ENCODE measurements at places on chromosomes 2 and 18.
A peak's percentile ranks its signal among the peaks of the same experiment; 100 is the strongest.

DNA sequence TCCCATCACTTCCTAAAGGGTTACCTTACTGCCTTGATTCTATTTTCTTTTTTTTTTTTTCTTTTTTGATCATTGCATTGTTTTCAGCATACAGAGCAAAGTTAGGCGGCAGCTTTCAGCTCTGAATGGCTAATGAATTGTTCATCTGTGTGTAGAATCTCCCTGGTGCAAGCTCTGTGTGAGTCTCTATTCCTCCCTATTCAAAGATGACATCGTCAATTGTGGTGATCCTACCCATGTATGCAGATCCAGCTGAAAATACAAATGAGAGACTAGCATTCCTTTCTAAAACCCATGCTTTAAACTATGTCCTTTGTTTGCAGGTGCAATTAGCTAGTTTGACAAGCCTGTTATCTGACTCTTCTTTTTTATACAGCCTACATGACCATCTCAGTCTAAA lies 539.0 kb downstream of the ARHGAP15 start:
- no peak for DNase-seq

GRCh38 chr2:227038550-227039189 lies 125.3 kb downstream of the COL4A4 start:
- no peak for DNase-seq

DNA sequence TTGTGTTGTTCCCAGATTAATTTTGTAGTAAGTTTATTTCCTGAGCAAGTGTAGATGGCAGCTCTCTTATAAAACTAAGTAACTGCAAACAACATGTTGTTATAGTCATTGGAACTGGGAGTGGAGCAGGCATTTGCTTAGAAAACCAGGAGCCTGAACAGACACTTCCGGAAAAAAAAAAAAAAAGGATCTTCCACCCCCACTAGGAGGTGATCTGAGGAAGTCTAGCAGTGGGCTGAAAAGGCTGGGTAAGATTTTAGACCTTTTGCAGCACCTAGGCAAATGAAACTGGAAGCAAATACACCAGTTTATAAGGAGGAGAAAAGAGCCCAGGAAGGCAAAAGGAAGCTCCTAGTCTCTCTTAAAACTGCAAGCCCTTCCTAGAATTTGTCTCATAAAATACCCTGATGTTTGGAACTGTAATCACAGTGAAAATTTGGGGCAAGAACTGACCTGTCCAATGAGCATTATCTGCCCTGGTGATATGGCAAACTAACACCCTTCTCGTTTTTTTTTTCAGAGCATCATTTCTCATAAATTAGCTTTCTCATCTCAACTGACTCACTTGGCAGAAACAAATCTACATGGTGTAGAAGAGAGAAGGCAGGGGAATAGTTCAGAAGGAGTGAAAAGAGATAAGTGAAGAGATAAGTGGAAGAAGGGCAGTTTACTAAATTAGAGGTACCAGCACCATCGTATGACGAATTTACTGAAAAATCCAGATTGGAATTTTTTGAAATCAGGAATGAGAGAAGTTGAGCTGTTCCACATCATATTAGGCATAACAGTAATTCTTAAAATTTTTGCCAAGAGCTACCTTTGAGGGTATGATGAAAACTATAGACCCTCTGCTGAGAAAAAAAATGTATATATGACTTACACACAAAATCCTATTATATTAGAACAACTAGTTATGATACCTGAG lies 4.2 kb upstream of the CCNYL1 start:
- DNase-seq: no peak

DNA sequence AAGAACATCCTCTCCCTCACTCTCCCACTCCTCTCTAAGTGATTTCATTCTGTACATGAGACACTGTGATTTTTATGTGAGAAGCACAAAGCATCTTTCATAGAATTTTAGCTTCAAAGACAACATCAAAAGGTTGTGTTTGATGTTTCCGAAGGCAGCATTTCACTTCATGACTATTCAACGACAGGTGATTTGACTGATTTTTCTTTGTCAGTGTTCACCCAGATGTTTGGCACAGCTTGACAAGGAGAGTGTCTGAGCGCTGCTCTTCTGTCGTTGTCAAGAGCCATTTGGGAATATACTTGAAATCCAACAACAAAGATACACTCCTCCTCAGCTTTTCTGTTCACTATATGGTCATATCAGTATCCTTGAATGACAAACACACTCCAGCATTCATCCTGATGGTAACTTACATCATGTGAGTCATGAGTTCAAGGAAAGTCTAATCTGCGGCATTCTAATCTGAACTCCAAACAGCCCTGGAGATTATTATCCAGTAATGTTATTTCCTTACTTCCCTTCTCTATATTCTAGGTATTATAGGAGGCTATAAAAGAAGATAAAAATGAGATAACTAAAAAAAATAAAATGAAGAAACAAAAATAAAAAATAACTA lies 45.9 kb upstream of the ST6GAL2 start:
- no peak for DNase-seq

DNA sequence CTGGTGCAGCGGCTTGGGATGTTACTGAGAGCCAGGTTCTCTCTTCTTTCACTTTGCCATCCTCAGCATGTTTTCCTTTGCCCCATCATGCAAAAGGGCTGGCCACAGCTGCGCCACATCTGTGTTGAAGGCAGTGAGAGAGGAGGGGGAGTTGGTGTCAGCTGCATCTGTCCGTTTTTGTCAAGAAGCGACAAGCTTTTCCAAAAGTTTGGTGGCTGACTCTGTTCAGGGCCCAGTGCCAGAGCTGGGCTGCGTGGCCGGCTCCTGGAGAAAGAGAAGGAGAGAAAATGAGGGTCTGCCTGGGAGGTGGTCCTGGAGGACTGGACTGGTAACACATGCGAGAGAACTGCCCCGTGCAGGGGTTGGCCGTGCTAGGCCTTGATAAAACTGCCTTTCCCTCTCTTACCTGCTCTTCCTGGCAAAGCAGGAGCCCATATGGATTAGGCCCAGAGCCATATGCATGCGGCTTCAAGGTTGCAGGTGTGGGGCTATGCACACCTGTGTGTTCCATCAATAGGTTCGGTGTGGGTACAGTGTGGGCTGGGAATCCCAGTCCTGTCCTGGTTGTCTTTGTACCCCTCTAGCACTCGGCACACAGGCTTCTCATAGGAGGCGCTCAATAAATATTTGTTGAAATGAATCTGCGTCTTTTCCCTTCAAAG lies 9.0 kb downstream of the RNF144A start:
- DNase-seq: peak; percentile 45

Data from muscle of arm (tissue), 14 donors.